Activated effector memory CD4-positive, alpha-beta T cell treated with anti-CD3 and anti-CD28 coated beads, Interleukin-2, amount 50 U/mL, for 16 hours (primary cell): ENCODE measurements at places on chromosomes 3 and 15.

DNA sequence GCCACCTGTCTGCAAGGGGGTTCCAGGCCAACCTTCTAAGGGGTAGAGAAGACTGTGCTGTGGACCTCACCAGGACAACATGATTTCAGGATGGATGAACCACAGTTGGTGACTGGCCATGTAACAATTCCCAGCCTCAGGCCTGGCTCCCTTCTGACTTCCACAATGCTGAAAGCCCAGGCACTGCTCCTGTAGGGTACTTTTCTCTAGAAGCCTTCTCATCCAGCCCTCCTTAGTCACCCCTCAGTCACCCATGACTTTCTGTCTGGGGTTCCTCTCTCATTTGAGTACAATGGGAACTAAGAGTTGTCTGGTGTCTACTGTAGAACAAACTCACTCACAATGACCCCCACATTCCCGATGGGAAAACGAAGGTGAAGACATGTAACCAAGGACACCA, 8.6 kb downstream of the ALS2CL start:
- no peak for DNase-seq

- DNase-seq = no peak
These were observed 50.8 kb upstream of the MRPS22 start for GRCh38 chr3:139292711-139293664.

- no peak for DNase-seq
These were observed 6.8 kb upstream of the TXNRD3 start for GRCh38 chr3:126661532-126662364.

- DNase-seq = no peak
These were observed 32.4 kb upstream of the NMNAT3 start for GRCh38 chr3:139710212-139710611.

GRCh38 chr3:30353711-30354467, 252.5 kb upstream of the TGFBR2 start:
- DNase-seq = peak; percentile 73

- no peak for DNase-seq
These were observed 27.1 kb downstream of the EIF1B start for GRCh38 chr3:40336511-40337135.

DNA sequence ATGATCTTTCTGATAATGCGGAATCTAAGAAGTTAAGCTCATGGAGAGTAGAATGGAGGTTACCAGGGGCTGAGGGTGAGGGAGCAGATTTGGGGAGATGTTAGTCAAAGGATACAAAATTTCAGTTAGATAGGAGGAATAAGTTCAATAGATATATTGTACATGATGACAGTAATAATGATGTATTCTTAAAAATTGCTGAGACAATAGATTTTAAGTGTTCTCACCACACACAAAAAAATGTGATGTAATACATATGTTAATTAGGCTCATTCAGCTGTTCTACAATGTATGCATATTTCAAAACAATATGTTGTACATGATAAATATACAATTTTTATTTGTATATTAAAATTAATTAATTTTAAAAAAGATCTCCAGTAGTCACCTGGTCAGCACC, 81.4 kb downstream of the PGPEP1L start:
- DNase-seq = no peak

- no peak for DNase-seq
These were observed 26.8 kb downstream of the RLBP1 start for GRCh38 chr15:89194608-89195007.

GRCh38 chr3:17136136-17136721, 251.5 kb downstream of the PLCL2 start:
- peak; percentile 31 for DNase-seq

- DNase-seq = no peak
These were observed 4.7 kb upstream of the KPNA4 start for GRCh38 chr3:160569894-160570652.
